ENCODE measurements at places on chromosomes 12 and 14.

DNA sequence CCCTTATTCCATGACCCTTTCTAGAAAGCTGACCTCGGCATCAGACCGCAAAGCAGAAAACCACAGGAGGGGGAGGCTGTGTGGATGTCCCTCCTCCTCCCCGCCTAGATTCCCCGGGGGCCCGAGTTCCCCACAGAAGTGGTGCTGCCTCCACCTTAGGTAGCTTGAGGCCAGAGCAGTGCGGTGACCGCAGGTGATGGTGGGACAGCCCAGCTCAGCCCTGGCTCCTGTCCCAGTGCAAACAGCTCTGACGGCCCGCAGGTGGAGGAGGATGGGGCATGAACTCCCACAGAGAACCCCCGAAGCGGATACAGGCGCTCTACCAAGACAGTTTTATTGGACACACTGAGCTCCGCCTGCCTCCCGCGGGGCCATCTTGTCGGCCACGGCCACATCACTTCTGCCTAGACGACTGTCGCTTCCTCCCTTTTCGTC is 19.5 kb downstream of the ARL6IP4 start:
- DNase-seq = no peak

DNA sequence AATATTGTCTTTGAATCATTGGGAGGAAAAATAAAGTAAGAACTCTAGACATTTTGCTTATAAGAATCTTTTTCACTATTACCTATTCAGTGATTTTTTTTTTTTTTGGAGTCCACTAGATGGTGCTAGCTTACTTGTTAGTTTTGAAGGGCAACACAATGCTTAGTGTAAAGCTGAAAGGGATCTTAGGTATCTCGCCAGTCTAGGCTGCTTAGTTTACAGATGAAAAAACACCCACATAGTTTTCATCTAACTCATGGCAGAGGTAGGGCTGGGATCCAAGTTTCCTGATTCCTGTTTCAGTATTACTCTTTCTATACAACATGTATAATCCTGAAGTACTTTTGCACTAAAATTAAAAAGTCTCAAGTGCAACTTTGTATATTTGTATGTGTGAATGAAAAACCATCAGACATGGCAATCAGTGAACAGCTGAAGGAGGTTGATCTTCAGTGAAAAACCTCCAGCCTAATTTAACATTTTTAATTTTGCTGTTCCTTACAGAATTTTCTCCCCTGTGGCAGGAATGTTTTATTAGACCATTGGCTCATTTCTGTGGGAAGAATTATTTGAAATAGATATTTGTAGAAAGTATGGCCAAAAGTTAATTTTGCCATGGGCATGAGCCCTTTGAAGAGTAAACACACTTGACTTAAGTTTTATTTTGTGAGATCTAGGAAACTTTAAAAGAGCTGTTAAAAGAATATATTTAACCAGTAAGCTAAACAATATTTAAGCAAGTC is 40.7 kb downstream of the LRRIQ1 start:
- peak; percentile 51 for DNase-seq

- no peak for DNase-seq
Observed at GRCh38 chr14:32980178-32980901, 41.7 kb downstream of the NPAS3 start.

GRCh38 chr12:47935184-47935583 is 28.2 kb upstream of the TMEM106C start:
- no peak for DNase-seq

GRCh38 chr14:101177301-101177971 is 273.9 kb upstream of the RTL1 start:
- no peak for DNase-seq

GRCh38 chr12:130686511-130686991 is 29.5 kb downstream of the RIMBP2 start:
- no peak for DNase-seq

GRCh38 chr12:10701843-10702242 is 21.3 kb downstream of the YBX3 start:
- DNase-seq = no peak

- no peak for DNase-seq
Observed at GRCh38 chr14:104341532-104342434, 203.4 kb downstream of the KIF26A start.

DNA sequence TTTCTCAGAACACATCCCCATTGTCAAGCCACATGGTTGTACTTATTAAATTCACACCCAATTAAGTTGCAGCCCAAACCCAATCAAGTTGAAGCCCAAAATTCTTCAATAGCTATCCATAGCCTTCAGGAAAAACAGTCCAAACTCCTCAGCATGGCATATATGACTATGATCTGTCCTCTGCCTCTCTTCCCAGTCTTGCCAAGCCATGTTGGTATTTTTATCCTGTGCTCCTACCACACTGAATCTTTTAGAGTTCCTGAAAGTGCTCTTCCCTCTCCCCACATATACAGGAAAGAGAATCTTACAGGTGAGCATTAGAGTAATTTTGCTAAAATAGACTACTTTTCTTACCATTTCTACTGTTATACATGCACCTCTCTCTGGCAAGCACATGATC is 834.9 kb downstream of the RPS29 start:
- no peak for DNase-seq

DNA sequence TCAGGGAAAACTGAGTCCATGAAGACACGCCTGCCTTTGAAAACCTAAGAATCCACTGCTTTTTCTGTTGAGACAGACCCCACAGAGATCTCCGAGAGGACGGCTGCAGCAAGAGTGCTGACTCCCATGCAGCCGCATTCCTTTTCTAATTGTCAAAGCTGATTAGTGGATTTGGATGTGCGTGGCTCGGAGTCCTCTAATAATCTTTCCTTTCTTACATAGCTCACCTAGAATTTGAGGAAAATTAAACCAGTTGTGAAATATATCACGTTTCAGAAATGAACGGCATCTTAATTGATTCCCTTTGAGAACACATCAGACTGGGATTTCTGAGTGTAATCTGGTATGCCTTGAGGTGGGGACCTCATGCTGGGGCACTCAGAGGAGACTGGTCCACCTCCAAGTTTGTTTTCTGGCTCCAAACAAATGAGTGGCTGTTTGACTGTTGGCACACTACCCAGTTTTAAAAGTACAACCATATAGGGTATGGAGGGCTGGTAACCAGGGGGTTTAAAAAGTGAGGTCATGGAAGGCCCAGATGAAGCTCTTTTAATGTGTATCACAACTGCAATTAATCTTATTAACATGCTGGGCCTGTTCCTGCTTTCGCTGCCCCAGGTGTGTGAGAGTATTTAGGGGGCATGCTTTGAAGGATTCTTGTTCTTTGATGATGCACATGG is 63.3 kb downstream of the RASSF3 start:
- no peak for DNase-seq

DNA sequence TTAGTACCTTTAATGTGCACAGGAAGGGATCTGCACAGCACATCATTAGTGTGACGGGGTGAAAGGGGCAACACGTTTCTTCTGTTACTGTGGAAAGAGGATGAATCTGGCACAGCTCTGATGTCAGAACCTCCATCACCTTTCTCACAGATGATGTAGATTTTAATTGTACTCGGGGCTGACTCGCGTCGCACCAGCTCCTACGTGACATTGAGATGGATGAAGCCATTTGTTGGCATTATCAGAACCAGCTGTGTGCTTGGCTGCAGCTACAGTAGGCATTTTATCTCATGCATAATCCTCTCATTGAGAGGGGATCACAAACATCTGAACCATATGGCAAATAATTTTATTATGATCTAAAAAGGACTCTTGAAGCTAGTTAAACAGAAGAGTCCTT is 173.6 kb downstream of the PDZRN4 start:
- no peak for DNase-seq

DNA sequence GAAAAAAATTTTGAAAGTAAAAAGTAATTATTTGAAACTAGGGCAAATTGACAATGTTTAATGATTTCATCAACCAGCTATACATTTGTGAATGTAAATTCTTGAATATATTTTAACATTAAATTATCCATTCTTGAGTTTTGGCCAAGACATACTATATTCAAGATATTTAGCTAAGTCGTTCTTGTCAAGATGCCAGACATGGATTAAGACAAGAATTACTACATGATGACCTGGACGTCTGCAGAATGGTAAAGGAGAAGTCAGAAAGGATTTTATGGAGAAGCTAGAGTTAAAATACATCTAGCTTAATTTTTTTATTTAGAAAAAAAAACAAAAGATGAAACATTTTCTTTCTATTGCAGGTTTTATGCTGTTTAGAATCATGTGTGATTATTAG is 255.8 kb downstream of the TMTC2 start:
- no peak for DNase-seq

GRCh38 chr12:49683599-49684309 is 23.5 kb downstream of the FMNL3 start:
- no peak for DNase-seq

DNA sequence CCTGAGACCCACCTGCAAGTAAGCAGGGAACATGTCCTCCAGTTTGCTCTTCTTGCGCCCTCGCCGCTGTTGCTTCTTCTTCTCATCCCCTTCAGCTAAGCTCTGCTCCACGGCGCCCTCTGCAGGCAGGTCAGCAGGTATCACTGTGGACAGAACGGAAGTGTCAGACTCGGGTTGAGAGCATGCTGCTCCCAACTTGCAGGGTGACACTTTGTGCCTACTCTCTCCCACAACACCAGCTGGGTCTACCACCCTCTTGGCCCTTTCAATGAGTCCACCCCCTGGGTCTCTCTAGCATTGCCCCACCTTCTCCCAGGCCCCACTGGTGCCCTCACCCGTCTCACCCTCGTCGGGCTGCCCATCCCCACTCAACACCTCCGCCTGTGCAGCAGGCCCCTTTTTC is 16.7 kb downstream of the KMT2D start:
- DNase-seq = no peak

- no peak for DNase-seq
Observed at GRCh38 chr14:83714151-83714550, 1815.8 kb upstream of the FLRT2 start.

DNA sequence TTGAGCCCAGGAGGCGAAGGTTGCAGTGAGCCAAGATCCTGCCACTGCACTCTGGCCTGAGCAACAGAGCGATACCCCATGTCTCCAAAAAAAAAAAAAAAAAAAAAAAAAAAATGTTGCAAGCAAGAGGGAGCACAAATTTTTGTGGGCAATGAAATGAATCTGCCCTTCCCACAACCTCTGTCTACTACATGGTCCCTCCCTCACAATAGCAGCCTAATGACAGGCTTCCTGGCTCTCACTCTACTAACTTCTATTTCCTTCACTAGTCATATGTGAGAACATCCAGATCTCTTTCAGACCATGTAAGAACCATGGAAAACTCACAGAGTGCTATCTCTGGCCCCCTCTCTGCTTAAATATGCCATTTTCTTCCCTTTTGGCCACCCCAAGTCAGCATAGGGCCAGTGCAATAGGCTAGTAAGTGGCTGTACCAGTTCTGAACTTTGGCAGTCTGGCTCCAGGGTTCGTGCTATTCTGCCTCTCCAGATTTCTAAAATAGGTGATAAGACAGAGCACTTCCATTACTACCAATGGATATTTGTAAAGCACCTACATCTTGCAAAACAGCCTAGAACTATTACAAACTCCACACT is 7.1 kb downstream of the OSBPL8 start:
- no peak for DNase-seq

DNA sequence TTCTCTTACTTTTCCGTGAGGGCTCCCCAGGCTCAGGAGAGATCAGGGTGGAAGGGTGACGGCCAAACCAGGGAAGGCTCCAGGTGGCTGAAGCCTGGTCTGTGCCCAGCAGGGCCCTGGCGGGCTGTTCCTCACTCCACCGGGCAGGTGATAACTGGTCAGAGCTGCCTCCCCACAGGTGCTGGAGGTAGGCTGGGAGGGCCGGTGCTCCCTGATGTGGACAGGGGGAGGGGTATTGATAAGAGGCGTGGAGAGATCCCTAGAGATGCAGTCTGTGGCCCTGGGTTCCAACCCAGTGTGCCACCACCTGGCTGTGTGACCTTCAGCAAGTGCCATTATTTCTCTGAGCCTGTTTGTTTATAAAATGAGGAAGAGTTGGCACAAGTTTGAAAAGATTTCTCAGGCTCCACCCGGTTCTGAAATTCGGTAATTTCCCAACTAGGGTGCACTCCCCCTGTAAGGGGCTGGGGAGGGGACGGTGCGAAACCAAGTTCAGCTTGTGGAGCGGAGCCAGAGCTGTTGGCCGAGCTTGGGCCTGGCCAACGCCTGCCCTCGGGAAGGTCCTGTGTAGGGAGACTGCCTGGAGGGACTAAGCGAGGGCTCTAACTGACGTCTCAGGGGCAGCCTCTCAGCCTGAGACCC is 1.0 kb upstream of the NR4A1 start:
- DNase-seq = no peak

GRCh38 chr14:59245809-59246295 is 57.4 kb downstream of the DAAM1 start:
- no peak for DNase-seq

DNA sequence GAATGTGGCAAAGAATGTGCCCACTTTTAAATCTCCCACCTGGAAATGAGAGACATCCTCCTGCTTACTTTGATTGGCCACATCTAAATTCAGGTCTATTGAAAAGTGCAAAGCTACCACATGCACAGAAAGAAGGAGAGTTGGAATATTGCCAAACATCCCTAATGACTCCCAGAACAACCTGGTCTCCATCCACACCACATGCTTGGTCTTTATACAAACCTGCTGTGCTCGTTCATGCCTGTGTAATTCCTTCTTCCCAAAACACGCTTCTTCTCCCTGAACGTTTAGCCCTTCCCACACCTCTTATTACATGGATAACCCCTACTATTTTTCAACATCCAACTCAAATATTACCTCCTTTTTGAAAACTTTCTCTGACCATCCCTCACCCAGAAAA is 66.2 kb upstream of the BCL2L14 start:
- DNase-seq = no peak

DNA sequence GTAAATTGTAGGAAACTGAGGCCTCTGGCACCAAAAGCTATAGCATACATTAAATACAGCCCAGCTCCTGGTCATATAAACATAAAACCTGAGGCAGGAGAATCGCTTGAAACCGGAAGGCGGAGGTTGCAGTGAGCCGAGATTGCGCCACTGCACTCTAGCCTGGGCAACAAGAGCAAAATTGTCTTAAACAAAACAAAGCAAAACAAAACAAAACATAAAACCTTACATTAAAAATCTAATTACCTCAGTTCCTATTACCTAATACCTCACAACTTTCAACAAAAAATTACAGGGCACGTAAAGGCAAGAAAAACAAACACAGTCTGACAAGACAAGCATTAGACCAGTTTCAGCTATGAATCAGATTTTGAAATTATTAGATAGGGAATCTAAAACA is 36.7 kb downstream of the TMEM116 start:
- DNase-seq = no peak
